CD8-positive, alpha-beta memory T cell (primary cell): ENCODE measurements at places on chromosomes 2 and 18. TPM values are rescaled to one million over a fixed set of nuclear protein-coding genes. Genes with fewer than 3 reads are reported as not detected.

GRCh38 chr2:203175371-203175770 is 63.4 kb upstream of the CYP20A1 start:
- no peak overlapping the region for H3K27ac ChIP-seq
- H3K4me1 ChIP-seq = no peaks in the 10 kb centered on the region
- no peak for DNase-seq
- no peaks in the 10 kb centered on the region for H3K36me3 ChIP-seq
- H3K4me3 ChIP-seq = no peak overlapping the region

GRCh38 chr2:84649487-84650142 is 133.3 kb downstream of the DNAH6 start:
- H3K4me1 ChIP-seq = peaks cover 82% of the 10 kb centered on the region
- H3K27me3 ChIP-seq = no peaks in the 10 kb centered on the region
- H3K36me3 ChIP-seq = no peaks in the 10 kb centered on the region
- peak overlapping the region; percentile 23 for H3K4me3 ChIP-seq
- DNase-seq = no peak

DNA sequence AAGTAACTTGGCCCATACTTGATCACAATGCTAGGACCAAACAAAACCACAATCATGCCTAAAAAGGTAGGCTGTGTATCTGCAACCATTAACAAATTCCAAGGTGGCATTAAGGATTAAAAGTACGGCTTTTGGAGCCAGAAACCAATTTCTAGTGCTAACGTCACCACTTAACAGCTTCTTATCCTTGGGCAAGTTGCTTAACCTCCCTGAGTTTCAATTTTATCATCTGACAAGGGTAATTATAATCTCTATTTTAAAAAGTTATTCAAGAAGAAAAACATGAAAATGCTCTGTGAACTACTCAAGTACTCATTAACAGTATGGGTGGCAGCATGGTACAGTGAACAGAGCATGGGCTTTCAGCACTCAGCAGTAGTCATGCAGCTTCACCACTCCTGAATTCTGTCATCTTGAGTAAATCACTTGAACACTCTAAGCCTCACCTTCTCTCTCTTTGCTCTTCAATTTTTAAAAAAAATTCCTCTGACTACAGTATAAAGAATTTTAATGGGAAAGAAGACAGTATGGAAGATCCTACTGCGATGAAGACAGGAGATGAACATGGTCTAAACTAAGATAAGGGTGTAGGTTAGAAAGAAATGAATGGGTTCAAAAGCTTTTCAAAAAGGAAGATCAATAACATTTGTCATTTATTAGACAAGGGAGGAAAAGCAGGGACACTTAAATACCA is 69.2 kb downstream of the SS18 start:
- H3K27ac ChIP-seq = no peak overlapping the region

DNA sequence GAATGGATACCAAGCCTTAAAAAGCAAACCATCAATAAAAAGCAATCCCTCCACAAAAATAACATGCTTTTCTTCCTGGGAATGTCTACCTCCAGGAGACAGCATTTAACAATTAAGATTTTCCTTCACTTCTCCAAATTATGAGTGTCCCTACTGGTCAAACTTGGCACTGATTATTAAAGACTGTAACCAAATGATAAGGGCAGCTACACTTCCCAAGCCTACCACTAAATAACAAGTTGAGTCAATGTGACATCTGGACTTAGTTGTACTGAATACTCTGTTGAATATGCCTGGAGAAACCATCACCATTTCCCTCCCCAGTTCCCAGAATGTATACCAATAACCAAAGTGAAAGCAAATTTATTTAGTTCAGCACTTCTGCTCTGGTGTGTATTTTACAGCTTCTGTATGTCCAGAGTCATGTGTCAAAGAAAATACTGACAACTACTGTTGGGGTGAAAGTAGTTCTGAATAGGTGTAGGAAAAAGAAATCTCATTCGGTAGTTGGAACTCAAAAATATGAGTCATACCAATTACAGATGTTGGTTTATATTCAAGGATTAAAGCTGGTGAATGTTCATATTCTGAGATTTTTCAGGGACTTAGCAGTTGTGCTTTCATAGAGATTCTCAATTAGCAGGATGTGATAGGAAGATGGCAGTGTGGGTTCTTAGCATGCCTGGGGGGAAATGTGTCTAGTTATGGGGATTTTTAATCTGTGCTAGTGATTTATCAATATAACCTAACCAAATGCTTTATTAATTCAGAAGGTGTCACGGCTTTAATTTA is 1291.6 kb upstream of the GYPC start:
- no peak for DNase-seq
- H3K4me3 ChIP-seq = no peak overlapping the region
- H3K4me1 ChIP-seq = no peaks in the 10 kb centered on the region
- no peaks in the 10 kb centered on the region for H3K36me3 ChIP-seq

DNA sequence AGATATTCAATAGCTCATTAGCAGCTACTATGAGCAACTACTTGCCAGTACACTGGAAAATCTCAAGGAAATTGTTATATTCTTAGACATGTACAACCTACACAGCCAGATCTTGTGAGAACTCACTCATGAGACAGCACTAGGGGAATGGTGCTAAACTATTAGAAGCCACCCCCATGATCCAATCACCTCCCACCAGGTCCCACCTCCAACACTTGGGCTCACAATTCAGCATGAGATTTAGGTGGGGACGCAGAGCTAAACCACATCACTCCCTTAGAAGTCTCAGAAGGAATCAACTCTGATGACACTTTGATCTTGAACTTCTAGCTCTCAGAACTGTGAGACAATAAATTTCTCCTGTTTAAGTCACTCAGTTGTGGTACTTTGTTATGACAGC is 418.3 kb upstream of the SPHKAP start:
- no peaks in the 10 kb centered on the region for H3K4me1 ChIP-seq
- H3K36me3 ChIP-seq = no peaks in the 10 kb centered on the region
- H3K27ac ChIP-seq = no peak overlapping the region
- H3K27me3 ChIP-seq = no peaks in the 10 kb centered on the region
- DNase-seq = no peak

DNA sequence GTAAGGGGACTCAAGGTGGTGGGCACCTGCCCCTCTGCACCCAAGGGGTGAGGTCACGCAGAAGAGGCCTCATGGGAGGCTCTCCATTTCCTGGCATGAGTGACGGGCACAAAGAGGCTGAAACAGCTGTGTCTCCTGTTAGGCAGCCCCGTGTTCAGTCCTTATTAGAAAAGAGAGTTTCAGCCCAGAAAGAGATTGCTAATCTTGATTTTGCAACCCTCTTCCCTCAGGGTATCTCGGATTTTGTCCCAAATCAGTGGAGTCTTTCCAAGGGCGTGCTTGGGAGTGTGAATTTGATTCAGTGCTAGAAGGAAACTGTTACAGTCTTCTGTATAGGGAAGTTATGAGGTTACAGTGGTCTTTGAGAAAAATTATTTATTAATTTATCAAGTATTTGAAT is 10.4 kb downstream of the TNFRSF11A start:
- no peak for DNase-seq
- H3K27me3 ChIP-seq = peaks cover 5% of the 10 kb centered on the region
- H3K36me3 ChIP-seq = no peaks in the 10 kb centered on the region
- H3K27ac ChIP-seq = no peak overlapping the region
- H3K4me1 ChIP-seq = no peaks in the 10 kb centered on the region

- H3K27ac ChIP-seq = no peak overlapping the region
- H3K36me3 ChIP-seq = peaks cover 3% of the 10 kb centered on the region
- no peak overlapping the region for H3K4me3 ChIP-seq
- H3K4me1 ChIP-seq = no peaks in the 10 kb centered on the region
- no peaks in the 10 kb centered on the region for H3K27me3 ChIP-seq
Observed at GRCh38 chr18:50895350-50896045, 16.6 kb downstream of the ME2 start.

DNA sequence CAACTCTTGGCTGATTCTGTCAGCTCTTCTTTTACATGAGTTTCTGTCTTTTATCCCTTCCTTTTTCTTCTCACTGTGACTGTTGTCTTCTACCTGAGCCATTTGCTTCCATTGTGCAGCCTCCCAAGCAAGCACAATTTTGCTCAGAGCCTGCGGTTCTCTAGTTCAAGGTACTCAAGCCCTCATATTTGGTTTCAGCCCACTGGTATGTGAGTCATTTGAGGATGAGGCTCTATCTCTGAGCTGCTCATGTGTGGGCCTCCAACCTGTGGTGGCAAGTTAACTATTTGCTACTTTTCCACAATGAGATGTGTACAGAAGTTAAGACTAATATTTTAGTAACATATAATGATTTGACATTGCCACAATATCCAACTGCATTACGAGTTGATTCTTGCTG is 183.0 kb downstream of the PHLPP1 start:
- H3K27ac ChIP-seq = no peak overlapping the region
- no peaks in the 10 kb centered on the region for H3K27me3 ChIP-seq
- no peaks in the 10 kb centered on the region for H3K4me1 ChIP-seq
- H3K36me3 ChIP-seq = no peaks in the 10 kb centered on the region
- DNase-seq = no peak

DNA sequence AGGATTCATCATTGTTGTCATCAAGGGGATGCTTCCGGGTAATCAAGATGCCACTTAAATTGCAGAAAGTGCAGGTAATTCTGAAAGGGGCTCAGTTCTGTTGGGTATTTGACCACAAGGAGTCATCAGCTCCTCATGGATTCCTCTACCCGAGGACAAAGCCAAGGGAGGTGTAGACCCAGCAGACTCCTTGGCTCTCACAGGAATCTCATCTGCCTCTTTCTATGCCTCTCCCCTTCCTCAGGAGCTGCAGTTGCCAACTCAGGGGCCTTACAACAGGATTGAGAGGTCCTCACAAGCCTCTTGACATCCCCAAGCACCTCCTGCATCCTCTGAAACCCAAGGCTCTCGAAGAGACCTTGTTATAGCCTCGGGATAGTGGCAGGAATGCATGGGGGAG is 44.0 kb downstream of the ITGB6 start:
- no peak overlapping the region for H3K27ac ChIP-seq
- no peak overlapping the region for H3K4me3 ChIP-seq
- no peak for DNase-seq
- H3K27me3 ChIP-seq = no peaks in the 10 kb centered on the region

GRCh38 chr2:222232372-222232771 is 66.4 kb downstream of the PAX3 start:
- H3K4me1 ChIP-seq = no peaks in the 10 kb centered on the region
- no peak for DNase-seq
- H3K27ac ChIP-seq = no peak overlapping the region
- H3K27me3 ChIP-seq = no peaks in the 10 kb centered on the region
- H3K36me3 ChIP-seq = no peaks in the 10 kb centered on the region

DSG1 gene
- total RNA-seq = not detected

SMCHD1 gene
- 93.7 TPM for total RNA-seq

OBSL1 gene
- 0.69 TPM for total RNA-seq

PFN4 gene
- not detected for total RNA-seq

DNA sequence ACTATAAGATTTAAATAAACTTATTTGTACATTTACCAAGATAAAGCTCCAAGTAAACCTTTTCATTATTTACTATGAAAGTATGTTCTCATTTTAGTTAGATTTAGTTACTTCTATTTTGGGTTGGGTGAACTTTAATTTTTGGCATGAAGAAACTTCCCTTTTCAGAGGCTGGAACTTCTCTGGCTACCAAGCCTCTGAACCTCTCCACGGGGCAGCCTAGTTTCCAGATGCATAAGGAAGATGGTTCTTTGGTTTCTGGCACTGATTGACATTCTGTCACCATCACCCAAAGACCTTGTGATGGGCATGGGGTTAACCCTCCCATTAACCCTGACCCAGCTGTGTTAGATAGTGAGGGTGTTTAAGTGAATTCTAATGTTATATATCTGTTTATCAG is 17.1 kb downstream of the PSD4 start:
- peaks cover 18% of the 10 kb centered on the region for H3K4me1 ChIP-seq
- H3K4me3 ChIP-seq = no peak overlapping the region
- H3K27me3 ChIP-seq = no peaks in the 10 kb centered on the region
- H3K36me3 ChIP-seq = peaks cover 63% of the 10 kb centered on the region
- no peak overlapping the region for H3K27ac ChIP-seq

DNA sequence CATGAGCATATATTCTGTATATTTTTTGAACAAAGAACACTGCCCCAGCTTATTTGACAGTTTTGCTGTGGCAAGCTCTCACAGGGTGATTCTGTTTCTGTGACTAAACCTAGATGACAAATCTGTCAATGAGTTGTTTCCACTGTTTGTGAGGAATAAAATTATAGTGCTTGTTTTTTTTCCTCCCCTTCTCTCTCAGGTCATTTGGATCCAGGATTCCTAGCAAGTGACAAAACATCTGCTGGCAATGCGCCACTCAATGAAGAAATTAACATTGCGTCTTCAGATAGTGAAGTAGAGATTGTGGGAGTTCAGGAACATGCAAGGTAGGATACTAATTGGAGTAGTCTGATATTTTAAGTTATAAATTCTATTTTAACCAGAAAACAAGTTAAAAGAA is 149.3 kb downstream of the HAUS1 start:
- H3K27me3 ChIP-seq = no peaks in the 10 kb centered on the region
- peaks cover 28% of the 10 kb centered on the region for H3K4me1 ChIP-seq
- H3K4me3 ChIP-seq = no peak overlapping the region

DNA sequence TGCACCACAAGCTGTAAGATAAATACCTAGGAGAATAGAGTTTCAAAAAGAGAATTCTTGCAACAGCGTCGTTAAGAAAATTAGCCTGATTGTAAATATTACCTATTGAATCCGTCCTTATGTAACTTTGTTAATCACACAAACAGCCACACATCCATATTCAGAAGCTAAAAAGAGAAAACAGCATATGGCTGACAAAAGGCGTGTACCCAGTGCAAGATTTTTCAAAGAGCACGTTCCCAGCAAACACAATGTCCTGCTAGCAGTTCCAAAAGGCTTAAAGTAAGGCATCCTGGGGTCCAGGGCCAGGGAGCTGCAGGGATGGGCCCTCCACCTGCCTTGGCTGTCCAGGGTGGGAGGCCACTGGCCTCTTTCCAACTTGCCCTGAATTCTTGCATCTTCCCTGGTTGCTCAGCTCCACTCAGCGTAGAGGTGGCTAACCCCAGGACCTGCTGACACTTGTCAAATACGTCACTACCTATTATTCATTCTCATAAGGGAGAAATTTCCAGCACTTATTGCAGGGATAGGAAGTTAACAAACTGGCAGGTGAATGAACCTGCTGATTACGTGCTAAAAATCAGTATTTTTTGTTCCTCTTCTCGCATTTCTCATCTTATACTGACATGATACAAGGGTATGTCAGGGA is 102.1 kb upstream of the NEDD4L start:
- no peak for DNase-seq
- no peaks in the 10 kb centered on the region for H3K4me1 ChIP-seq
- no peaks in the 10 kb centered on the region for H3K27me3 ChIP-seq
- no peaks in the 10 kb centered on the region for H3K36me3 ChIP-seq

MC5R gene
- total RNA-seq = not detected

KIF5C gene
- 19.8 TPM for total RNA-seq

DNA sequence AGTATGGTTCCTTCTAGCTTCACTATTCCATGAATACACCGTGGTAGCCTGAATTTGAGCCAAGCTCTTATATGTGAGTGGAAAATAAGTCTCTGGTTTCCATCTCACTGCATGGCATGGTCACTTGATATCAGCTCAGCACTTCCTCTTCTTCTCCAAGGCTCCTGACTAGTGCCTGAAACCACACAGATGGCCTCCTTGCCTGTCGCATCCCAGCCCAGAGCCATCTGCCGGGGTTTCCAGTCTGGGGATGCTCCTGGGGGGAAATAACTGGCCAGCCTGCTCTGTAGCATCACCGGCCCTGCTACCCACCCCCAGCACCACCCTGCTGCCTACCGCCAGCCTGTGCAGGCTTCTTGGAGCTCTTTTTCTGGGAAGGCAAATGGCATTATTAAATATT is 7.7 kb upstream of the MARCHF4 start:
- H3K27me3 ChIP-seq = no peaks in the 10 kb centered on the region
- H3K4me3 ChIP-seq = no peak overlapping the region
- no peak overlapping the region for H3K27ac ChIP-seq
- H3K36me3 ChIP-seq = no peaks in the 10 kb centered on the region
- no peak for DNase-seq
- no peaks in the 10 kb centered on the region for H3K4me1 ChIP-seq

GRCh38 chr2:16094811-16095210 is 154.5 kb downstream of the MYCN start:
- no peaks in the 10 kb centered on the region for H3K27me3 ChIP-seq
- DNase-seq = no peak
- H3K36me3 ChIP-seq = no peaks in the 10 kb centered on the region
- H3K27ac ChIP-seq = no peak overlapping the region
- no peaks in the 10 kb centered on the region for H3K4me1 ChIP-seq
